Hair follicular keratinocyte (primary cell): ENCODE measurements at places on chromosomes 4 and X. TPM values are rescaled to one million over a fixed set of nuclear protein-coding genes. Genes with fewer than 3 reads are reported as not detected.

The MID1IP1 gene
- total RNA-seq = 112 and 114 TPM in 2 replicates

The TMEM271 gene
- not detected in 2 replicates for total RNA-seq

The PAK3 gene
- total RNA-seq = 0.95 and 1.2 TPM in 2 replicates

The CCDC160 gene
- not detected in 2 replicates for total RNA-seq

The PORCN gene
- total RNA-seq = 38.1 and 63.6 TPM in 2 replicates

The UGT8 gene
- total RNA-seq = 0.61 TPM in 1 of 2 replicates, not detected in the other

The PITX2 gene
- total RNA-seq = 0.53 TPM in 1 of 2 replicates, not detected in the other

The GPR34 gene
- not detected in 2 replicates for total RNA-seq

The TCEAL2 gene
- not detected in 2 replicates for total RNA-seq

The UNC5C gene
- total RNA-seq = 0.04 TPM in 1 of 2 replicates, not detected in the other

The PRDM8 gene
- 8.0 and 11.0 TPM in 2 replicates for total RNA-seq

The AREG gene
- 1,201 and 2,086 TPM in 2 replicates for total RNA-seq

The TEX11 gene
- not detected in 2 replicates for total RNA-seq

The SLC9B2 gene
- total RNA-seq = 18.7 and 21.3 TPM in 2 replicates

The MGARP gene
- 0.08 and 0.47 TPM in 2 replicates for total RNA-seq

The SYTL5 gene
- total RNA-seq = 0.04 and 0.08 TPM in 2 replicates
